ENCODE measurements at places on chromosomes 3 and 15.
A peak's percentile ranks its signal among the peaks of the same experiment; 100 is the strongest.

DNA sequence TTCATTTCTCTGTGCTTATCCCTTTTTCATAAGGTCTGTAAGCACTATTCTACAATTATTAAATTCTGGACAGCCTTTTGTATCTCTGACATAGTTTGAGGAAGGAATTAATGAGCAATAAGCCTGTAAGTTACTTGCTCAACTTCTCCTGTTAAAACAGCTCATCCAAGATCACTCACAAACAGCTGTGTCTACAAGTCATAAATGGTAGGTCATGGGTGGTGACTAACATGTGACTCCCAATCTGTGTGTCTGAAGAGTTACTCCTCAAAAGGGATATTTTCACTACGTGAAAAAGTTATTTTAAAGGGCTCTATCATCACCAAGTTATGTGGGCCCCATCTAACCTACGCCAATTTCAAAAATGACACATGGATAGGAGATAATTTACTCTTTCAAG lies 145.2 kb upstream of the CBLB start:
- no peak for DNase-seq

DNA sequence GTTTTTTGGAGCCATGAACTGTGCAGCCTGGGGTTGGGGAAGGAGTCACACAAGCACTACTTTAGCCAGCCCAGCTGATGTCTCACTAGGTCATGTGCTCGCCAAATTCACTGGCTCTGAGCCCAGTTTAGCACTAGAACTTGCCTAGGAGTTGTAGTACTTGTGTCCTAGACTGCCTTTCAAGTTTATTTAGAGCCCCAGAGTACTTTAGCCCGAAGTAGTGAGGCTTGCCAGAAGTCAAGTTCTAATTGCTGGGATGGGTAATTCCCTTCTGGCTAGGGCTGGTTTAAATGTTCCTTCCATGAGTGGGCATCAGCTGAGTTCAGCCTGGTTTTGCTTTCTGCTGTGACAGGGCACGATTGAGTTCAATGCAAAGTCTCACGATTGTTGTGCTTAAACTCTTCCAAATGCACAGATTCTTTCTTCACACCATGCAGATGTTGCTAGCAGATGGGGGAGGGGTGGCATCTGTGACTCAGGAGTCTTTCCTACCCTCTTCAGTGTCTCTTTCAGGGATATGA lies 228.2 kb upstream of the ZPLD1 start:
- DNase-seq = no peak

DNA sequence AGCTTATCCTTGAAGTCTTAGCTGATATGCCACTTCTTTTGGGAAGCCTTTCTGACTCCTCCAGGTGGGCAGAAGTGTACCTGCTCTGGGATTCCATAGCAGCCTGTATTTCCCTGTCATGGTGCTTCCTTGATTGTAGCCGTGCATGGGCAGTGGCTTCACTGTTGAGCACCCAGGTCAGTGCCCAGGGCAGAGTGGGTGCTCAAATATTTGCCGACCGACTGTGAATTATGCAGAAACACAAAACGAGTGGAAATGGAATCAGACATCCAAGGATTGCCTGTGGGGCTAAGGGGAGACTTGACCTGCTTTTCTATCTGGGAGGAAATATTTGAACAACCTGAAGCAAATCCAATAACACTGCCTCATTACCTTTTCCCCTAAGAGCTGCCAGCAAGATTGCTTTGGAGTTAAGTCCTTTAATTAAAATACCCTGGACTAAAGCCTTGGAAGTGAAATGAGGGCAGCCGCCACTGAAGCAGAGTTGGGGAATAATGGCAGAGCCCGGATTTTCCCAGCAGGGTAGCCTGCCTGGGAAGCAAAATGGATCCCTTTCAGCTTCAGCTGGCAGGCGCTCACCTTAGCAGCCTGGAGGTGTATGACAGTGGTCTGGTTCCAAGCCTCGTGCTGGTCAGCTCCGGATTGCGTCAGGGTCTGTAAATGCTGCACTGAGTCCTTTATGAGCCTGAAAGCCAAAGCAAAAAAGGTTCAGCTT lies 14.9 kb downstream of the ACOX2 start:
- DNase-seq = no peak

GRCh38 chr3:155704771-155705559 lies 39.9 kb downstream of the PLCH1 start:
- DNase-seq = no peak

- no peak for DNase-seq
These were observed 157.8 kb downstream of the ADAMTS17 start for GRCh38 chr15:100183921-100184495.

GRCh38 chr3:177742273-177742672 lies 545.0 kb upstream of the TBL1XR1 start:
- DNase-seq = no peak

- DNase-seq = no peak
These were observed 26.4 kb downstream of the CBLB start for GRCh38 chr3:105842449-105842848.

- DNase-seq = peak; percentile 36
These were observed 61.9 kb upstream of the C3orf80 start for GRCh38 chr3:160163229-160163878.

DNA sequence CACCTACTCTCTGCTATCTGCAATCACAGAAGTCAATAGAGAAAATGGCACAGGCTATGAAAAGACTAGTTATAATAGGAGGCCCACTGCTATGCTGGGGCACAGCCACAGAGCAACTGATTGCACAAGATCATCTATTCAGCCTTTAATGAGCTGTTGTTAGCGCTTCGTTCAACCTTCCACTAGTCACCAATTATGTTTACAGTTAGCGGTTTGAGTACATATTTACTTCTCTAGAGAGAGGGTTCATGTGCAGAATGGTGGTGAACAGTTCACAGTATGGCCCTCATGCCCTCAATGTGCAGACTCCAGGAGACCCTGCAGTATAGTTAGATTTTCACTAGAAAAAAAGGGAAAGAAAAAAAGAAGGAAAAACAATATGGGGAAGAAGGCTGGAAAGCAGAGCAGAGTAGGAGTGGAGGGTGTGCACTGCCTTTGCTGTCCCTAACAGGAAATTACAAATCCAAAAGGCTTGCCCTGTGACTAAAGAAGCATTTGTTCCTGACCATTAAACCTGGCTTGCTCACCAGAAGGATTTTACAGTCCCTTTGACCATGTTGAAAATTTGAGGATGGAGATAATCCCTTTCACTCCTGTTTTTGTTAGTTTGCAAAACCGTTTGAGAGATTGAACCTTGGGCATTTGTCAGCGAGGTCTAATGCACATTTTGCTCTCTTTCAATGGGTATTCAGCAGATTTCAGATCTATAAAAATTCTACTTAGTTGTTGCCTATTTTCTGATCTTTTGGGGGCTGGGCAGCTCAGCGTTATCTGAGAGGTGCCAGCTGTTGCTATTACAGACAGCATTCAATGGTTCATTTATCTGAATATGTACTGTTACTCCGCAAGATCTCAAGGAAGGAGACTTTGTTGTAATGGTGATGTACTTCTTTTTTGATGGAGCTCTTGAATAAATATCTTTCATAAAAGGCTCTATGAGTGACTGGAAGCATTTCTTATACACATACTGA lies 296.1 kb downstream of the LSAMP start:
- peak; percentile 69 for DNase-seq

GRCh38 chr15:79007066-79007465 lies 62.2 kb upstream of the CTSH start:
- DNase-seq = no peak

DNA sequence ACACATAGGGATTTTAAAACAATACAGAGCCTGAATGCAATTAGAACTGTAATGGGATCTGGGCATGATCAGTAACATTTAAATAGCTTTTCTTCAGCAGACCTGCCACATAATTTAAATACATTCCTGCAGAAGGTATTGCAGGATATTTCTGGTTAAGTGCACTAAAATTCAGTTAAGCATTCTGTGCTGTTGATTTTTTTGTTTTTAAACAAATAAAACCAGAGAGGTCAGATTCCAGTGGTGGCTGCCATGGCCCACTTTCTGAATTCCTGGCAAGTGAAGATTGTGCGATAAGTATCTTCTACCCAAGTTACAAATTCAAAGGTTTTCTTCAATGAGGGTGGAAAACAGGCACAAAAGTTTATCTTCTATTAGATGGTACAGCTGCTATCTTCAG lies 98.7 kb downstream of the RAP2B start:
- no peak for DNase-seq

- DNase-seq = no peak
These were observed 16.0 kb upstream of the MEGF11 start for GRCh38 chr15:66269326-66270090.

DNA sequence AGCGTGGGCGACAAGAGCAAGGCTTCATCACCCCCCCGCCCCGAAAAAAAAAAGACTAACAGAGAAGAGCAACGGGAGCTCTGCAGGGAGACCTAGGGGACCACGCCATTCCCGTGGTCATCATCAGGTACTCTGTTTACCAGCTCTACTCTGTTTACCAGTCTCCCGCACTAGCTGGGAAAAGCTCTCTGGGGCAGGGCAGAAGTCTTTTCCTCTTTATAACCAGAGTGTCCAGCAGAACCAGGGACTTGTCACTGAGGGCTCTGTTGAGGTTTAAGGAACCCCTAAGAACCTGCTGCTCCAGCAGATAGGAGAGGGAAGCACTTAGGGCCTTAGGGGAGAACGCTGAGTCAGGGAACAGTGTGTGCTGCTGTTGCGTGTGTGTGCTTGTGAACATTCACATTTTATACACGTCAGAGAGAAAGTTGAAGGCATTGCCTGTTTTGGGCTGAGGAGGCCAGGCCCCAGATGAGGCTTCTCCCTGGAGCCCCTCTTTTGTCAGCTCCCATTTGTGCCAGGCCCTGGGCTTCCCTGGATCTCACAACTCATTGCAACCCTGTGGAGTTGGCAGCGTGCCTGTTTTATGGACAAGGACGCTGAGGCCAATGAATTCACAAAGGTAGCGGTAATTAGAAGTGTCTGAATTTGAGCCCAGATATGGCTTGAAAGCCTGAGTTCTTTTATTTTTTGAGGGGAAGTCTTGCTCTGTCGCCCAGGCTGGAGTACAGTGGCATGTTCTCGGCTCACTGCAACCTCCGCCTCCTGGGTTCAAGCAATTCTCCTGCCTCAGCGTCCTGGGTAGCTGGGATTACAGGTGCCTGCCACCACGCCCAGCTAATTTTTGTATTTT lies 24.2 kb upstream of the ERICH6 start:
- no peak for DNase-seq

DNA sequence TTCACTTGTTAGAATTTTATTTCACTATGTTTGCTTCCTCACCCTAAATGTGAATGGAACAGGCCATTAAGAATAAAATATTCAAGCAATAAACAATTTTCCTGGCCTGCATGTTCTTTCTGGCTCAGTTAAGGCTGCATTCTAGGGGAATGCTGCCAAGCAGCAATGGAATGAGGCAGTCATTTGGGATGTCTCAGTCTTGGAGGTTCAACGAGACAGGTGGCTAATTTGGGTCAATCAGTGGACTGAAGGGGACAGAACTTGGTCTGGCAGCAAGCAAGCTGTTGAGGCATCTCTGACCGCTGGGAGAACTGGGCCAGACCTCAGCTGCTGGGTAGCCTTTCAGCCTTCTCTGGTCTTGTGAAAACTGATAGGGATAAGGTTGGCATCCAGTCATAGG lies 241.6 kb downstream of the NLGN1 start:
- no peak for DNase-seq

DNA sequence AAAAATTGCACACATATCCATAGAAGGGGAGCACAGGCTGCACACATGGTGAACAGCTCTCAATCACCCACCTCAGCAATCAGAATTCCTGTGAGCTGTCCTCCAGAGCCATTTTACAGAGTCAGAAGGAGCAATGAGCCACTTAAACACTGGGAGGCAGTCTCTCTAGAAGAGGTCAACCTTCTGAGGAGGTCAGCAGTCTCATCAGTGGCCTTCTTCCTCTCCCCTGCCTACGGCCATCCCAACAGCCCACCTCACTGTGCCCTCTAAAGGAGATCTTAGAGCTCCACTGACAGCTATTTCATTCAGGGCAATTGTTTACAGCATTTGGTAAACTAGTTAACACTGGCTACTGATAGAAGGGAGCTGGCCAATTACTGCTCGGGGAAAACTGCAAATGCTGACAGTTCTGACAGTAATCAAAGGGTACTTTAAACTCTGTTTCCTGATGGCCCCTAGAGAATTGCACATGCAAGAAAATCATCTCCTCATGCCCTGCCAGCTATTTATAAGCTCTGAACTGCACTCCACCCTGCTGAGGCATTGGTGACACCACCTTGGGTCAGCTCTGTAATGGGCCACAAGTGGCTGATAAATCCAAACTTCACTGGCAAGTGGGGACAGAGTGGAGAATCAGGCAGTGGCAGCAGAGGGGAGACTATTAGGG lies 42.1 kb upstream of the TSPAN3 start:
- no peak for DNase-seq

DNA sequence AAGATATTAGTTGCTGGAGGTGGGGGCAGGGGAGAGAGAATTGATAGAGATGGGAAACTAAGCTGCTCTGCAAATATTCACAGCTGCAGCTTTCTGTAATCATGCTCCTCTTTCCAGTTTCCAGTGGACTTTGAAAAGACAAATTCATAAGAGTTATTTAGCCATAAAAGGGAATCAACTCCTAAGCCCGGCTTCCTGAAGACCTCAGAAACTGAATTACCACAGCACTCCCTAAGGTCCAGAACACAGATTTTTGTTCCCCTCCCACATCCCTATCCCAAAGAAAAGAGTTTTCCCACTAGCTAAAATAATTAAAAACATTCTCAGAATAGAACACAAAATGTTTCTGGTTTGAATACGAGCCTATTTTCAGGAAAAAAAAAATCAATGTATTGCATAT lies 871.8 kb upstream of the NR2F2 start:
- no peak for DNase-seq

DNA sequence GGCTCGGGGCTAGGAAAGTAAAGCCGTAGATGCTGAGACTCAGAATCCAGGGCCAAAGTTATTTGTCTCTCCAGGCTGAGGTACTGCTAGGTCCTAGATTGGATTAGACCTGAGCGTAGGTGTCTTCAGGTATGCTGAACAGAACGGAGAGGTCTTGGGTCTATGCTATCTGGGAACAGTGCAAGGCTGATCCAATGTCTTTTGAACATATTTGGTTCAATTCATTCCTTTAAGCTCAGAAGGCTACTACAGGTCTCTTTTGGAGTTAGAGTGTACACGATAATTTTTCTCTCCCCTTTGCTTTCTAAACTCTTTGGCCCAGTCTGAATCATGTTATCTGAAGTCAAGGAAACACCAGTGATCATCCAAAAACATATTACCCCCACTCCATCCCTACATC lies 137.5 kb upstream of the TBL1XR1 start:
- DNase-seq = no peak

GRCh38 chr3:193132964-193133363 lies 108.1 kb upstream of the PLAAT1 start:
- DNase-seq = no peak
